ENCODE measurements at places on chromosomes 2 and 18.

- DNase-seq: no peak
These were observed 39.4 kb upstream of the RBM44 start for GRCh38 chr2:237759176-237759575.

DNA sequence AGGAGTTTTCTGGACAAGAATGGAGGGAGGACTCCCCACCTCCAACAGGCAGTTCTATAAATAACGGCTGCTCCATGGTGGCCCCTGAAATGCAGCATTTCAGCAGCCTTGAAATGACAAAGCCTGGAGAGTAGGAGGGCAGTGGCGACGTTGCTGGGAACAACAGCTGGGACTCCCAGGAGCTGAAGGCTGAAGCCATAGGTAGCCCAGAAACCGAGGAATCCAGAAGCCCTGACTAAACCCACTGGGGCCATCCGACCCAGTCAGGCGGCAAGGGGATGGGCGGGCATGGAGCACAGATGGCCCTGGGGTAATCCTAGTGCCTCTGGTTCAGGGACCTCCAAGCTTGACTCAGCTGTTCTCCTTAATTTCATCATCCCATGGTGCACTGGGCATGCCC, 9.0 kb downstream of the PRKAG3 start:
- no peak for DNase-seq

DNA sequence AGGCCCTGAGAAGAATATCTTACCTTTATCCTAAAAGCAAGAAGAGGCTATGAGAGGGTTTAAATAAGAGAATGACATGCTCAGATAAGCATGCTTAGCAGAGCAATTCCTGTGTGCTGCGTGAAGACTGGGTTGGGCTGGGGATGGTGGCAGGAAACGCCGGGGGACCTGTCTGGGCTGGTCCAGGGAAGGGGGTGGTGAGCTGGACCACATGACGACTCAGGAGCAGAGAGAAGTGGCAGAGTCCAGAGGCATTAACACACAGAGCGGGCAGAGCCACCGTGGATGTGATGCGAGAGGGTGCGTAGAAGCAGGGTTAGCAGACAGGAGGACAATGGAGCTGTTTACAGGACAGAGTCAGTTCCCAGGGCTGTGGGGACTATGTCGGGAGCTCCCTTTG, 84.5 kb downstream of the ZBTB7C start:
- DNase-seq: no peak

DNA sequence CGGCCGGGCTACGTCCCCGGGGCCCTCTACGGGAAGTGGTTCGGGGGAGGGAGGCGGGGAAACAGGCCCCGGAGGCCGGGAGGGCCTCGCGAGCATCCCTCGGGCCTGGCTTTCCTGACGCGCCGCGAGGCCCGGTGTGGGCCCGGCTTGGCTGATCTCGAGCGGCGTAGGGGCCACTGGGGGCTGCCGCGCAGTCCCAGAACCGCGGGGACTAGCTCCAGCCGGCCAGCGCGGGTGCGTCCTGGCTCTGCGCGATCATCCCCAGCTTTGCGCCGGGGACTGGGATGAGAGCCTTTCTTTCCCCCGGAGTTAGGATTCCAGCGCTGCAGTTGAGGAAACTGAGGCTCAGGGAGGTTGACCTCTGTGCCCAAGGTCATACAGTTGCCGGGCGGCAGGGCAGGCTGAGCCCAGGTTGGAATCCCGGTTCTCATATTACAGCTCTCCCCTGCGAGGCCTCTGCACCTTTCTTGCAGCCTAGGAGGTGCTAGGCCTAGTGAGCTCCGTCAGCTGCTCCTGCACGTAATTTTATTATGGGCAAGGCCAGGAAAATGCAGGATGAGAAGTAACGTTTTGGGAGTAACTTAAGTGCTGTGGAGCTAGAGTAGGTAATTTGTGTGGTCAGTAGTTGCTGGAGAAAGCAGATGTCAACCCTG, 501 bp downstream of the LPIN1 start:
- DNase-seq: no peak

DNA sequence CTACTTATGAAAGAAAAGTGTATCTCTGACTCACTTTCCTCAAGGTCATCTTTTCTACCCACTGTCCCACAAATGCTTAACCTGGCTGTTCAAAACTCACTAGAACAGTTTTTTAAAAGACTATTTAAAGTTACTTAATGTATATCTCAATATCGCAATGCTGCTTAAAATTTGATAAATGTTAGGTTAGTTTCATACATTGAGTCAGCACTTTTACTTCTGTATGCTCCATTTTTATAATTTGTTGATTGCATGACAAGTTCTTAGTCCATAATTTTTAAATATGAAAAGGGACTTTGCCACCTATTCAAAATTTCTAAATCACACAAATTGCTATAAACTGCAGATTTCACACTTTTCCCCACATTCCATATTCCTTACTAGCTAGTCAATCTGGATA, 231.7 kb upstream of the SLC39A10 start:
- DNase-seq: no peak

DNA sequence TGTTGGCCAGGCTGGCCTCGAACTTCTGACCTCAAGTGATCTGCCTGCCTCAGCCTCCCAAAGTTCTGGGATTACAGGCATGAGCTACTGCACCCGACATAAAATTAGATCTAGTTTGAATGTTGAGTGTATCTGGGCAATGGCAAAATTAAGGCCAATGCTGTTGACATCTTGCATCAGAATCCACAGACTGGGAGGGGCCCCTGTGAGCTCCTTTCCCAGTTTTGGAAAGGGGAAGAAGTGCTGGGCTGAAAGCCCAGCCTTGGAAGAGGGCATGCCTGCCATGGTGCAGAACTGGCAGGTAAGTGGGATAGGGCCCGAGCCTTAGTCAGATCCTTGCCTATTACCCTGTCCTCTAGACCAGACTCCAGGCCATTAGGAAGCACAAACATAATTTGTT, 4.5 kb upstream of the MYOM1 start:
- no peak for DNase-seq

GRCh38 chr18:33837191-33837590, 259.2 kb downstream of the ASXL3 start:
- DNase-seq: no peak

GRCh38 chr18:50871846-50872245, 7.1 kb upstream of the ME2 start:
- no peak for DNase-seq

DNA sequence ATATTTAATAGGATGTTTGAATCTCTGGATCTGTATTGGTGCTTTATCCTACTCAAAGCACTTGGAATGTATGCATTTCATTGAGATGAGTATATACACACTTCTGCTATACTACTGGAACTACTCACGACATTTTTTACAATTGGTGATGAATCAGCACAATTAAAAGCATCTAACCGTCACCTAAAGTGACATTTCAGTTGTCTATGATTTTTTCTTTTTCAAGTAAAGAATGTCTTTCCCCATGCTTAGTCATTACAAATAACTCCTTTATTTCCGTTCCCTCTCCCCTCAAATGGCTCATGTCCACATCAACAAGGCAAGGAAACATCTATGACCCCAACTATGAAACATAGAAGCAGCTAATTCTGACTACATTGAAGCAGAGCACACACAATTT, 77.3 kb downstream of the CLIP4 start:
- DNase-seq: no peak

GRCh38 chr2:11073251-11073650, 82.0 kb upstream of the SLC66A3 start:
- DNase-seq: no peak

DNA sequence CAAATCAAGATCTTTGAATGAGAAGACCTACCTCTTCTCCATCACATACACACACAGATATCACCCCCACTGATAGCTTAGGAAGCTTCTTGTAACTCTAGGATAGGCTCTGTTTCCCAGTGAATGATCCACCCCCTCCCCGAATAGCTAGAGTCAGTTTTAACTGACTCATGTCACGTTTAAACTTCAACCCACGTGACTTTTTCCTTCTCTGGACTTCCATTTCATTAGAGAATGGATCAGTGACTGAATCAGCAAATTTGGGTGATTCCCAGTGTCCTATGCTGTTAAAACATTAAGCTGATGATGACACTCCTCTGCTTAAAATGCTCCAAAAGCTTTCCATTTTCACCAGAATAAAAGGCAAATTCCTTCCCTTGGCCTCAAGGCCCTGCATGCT, 185.9 kb upstream of the LHCGR start:
- DNase-seq: no peak

- no peak for DNase-seq
These were observed 19.7 kb upstream of the TNFAIP6 start for GRCh38 chr2:151337643-151338042.

DNA sequence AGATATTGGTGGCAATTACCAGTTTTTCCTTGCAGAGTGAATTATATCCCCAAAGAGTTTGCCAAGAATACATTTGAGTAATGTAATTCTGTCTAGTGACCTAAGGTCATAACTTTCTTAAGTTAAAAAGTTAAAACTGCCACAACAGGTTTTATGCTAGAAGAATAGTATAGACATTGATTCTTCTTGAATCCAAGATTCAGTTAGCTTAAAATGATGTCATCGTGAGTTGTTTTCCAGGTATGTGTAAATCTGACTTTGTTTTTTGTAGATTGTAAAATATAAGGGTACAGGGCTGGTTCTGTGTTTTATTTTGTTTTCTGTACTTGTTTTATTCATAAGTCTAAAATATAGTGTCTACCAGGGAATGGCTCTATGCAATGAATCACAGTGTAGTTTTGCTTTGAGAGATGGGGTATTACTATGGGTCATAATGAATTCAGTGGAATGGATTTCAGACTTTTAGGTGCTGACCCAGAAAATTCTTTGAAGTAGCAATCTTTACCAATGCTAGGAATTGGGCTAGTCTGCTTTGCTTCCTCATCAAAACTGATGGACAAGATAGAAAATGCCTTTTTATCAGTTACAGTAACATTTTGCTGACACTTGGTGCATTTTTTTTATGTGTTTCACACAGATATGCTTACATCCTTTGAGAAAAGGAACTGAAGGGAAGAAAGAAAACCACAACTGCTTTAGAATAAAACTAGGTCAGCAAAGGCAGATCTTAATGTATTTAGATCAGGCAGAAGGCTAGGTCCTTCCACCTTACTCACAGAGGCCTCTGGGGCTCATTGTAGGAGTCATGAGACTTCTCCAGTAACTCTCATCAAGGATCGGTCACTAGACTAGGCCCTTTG, 20.8 kb upstream of the MGAT5 start:
- no peak for DNase-seq

GRCh38 chr2:187995556-187995955, 296.1 kb upstream of the GULP1 start:
- no peak for DNase-seq

- DNase-seq: no peak
These were observed 125.1 kb upstream of the MAP3K20 start for GRCh38 chr2:172950565-172950964.

DNA sequence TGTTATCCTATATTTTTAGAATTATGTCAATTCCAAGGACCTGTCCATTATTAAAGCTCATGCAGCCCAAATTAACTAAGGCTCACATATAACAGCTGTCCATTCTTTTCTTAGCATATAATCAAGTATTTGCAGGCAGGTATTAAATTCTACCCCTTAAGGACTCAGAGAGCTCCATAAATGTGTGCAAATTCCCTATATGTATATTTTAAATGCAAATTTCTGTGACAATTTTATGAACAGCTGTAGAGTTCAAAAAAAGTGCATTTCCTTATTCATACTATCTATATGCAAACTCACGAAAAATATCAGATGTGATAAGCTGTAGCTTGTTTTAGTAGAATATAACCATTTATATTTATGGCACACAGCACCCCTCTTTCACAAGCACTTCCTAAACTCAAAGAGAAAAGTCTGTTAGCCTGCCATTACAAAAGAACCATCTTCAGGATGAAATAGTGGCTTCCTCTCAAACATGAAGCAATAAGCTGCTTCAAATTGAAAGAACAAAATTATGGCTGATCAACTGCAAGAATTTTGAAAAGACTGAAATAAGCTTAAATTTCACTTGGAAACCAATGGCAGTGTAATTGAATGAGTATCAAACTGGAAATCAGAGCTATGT, 155.0 kb upstream of the REG3G start:
- DNase-seq: no peak

DNA sequence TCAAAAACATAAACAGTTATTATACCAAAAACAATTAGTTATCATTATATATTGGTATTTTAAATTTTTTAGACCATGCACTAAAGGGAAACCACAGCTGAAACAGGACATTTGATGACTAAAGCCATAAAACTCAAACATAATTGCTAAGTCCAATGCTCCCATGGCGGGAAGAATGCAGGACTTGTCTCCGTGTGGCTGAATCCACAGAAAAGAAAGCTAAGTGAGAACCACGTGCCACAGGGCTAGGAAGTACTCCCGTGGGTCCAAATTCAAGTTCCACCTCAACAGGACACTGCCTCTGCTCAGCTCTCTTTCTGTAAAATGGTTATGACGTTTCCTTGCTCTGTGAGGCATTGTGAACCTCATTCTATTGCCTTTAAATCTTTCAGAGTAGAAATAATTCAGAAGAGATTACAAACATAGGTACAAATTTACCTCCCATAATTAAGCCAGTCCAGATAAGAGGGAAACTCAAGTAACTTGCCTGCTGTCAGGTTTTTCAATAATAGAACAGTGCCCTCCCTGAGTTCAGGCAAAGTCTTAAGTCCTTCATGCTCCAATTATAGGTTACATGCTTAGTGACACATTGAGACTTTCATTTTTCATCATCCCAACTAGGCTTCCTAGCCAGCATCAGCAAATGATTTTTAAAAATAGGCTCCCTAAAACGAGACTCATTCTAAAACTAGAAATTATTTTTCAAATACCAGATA, 36.7 kb downstream of the FTCDNL1 start:
- DNase-seq: no peak

DNA sequence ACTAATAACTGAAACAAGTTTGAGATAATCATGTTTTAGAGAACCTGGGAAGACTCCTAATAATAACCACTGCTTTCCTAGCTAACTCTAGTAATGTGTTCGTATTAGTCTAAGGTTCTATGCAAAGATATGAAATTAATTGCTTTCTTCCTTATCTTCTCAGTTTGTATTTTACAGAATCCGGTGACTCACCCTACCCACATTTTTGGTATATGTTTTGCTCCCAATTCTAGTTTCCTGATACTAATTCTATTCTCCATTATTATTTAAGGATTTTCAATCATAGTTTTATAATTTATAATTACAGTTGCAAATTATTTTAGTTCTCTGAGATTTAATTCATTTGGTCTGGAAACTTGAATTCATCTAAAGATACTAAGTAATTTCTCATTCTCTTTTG, 394.6 kb upstream of the SETBP1 start:
- no peak for DNase-seq

DNA sequence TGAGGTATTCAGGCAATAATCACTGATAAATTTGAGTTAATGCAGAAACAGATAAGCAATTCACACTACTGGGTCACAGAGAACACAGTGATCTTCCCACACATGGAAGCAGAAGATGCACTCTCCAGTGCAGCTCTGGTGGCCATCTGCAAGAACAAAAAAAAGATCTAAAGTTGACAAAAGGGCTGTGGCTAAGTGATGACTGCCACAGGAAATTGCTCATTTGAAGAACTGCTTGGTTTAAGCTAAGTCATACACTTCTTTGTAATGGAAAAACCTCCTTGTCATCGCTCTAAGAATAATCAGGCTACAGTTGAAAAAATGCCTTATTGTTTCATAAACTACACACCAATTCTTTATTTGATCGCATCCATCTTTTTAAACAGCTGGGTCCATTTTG, 115.1 kb downstream of the DTNB start:
- peak; percentile 20 for DNase-seq
